H1 (cell line): ENCODE measurements at places on chromosomes 12 and 14.
A peak's percentile ranks its signal among the peaks of the same experiment; 100 is the strongest.

GRCh38 chr12:28640519-28640918, 450.3 kb downstream of the CCDC91 start:
- DNase-seq: no peak

- no peak for DNase-seq
Observed at GRCh38 chr14:101873991-101874390, 90.4 kb upstream of the DYNC1H1 start.

GRCh38 chr12:58487255-58487654, 433.0 kb downstream of the LRIG3 start:
- DNase-seq: no peak

GRCh38 chr14:29301571-29301970, 535.0 kb downstream of the FOXG1 start:
- DNase-seq: no peak

DNA sequence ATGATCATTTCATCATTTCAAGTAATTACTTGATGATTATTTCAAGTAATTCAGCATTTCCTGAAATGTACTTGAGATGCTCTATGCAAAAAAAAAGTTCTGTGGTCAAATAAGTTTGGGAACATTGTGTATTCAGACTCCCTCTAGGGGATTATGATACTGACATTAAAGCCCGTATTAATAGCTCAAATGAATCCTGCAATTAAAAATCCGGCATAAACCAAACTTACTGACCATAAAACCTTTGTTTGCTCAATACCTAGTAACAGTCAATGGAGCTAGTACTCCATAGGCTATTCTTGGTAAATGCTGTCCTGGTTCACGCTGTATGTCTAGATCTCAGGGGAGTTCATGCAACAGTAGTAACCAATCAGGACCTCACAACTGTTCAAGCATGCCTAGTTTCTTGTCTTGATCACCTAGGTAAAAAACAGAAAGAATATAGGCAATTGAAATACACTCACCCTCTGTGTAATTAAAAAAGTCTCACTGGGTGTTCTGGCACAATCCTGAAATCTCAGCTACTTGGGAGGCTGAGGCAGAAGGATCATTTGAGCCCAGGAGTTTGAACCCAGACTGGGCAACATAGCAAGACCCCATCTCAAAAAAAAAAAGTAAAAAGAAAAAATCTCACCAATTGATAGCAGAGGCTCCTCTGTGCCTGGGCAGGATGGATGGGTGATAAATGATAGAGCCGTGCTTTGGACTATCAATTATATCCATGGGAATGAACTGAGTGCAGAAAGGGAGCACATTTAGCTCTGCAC, 14.1 kb downstream of the ALDH1L2 start:
- DNase-seq: no peak

GRCh38 chr14:98374136-98374535, 897.9 kb downstream of the BCL11B start:
- DNase-seq: no peak

GRCh38 chr12:111766608-111767361, at the start of gene ALDH2:
Gene ALDH2 (plus strand): TSS chr12:111766933. CDS start chr12:111766983, 50 bp downstream.
- DNase-seq: peak; percentile 88

GRCh38 chr14:45038865-45039264, 45.1 kb upstream of the PRPF39 start:
- no peak for DNase-seq

DNA sequence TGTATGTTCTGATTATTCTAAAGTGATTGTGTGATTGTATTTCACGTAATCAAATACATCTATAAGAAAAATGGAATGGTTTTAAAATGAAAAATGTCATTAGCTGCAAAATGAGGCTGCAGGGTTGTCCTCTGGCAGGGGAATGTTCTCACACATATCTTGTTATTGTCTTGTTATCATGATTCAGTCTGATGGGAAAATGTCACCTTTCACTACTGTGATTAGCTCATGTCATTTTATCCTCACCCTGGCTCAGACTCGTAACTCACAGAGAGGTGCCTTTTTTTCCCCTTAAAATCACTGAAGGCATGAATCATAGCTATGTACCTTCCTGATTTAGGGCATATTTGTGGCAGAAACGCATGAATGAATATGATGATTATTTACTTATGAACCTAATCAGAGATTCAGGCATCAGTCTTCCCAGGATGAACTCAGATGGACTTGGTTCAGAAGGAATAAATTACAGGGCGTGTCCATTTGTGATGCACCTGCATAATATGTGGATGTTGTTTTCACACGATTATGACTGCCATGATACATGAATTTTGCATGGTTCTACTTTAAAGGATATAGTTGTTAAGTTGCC, 1339.2 kb downstream of the AACS start:
- no peak for DNase-seq

GRCh38 chr12:64551676-64552075, 58.6 kb upstream of the RASSF3 start:
- DNase-seq: no peak

- no peak for DNase-seq
Observed at GRCh38 chr14:81400852-81401251, 728 bp upstream of the STON2 start.

GRCh38 chr12:131893605-131894312, 663 bp upstream of the ULK1 start:
- DNase-seq: no peak

GRCh38 chr12:121893961-121894460, 5.4 kb downstream of the PSMD9 start:
- DNase-seq: no peak

DNA sequence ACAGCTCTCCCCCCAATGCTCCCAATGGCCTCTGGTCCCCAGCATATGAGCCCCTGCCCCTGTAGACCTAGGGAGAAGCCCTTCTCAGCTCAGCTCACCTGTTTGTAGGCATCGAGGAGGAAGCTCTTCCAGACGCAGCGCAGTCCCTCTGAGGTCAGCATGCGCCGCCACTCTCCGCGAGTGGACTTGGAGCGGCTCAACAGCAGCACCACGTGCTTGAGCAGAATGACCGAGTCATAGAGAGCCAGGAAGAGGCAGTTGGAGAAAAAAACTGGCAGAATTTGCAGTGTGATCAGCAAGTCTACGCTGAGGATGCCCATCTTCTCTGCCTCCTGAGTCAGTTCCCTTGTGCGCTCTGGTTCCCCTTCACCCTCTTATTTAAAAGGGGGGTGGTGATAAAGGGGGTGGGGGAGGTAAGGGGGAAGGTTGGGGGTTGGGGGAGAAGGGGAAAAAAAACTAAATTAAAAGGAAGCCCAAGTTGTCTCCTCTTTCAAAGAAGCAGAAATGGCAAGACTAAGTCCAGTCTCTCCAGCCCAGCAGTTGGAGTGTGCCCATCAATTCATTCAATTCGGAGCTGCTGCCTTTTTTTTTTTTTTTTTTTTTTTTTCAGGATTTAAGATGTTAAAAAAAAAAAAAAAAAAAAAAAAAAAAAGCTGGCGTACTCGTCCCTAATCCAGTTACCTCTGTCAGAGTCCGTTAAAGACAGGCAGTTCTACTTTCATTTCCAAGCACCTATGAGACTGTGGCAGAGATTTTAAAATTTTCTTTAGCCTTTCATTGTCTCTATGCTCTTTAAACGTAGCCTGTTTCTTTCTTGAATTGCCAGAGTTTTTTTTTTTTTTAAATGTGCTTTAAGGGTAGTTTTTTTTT, at the start of gene DIO2:
DIO2 (minus strand) TSS at position 352 of the 870 bp plus-strand sequence; CDS start at position 320, 32 bp downstream.
- DNase-seq: no peak

GRCh38 chr12:34377243-34378035, 355.1 kb downstream of the ALG10 start:
- DNase-seq: no peak

DNA sequence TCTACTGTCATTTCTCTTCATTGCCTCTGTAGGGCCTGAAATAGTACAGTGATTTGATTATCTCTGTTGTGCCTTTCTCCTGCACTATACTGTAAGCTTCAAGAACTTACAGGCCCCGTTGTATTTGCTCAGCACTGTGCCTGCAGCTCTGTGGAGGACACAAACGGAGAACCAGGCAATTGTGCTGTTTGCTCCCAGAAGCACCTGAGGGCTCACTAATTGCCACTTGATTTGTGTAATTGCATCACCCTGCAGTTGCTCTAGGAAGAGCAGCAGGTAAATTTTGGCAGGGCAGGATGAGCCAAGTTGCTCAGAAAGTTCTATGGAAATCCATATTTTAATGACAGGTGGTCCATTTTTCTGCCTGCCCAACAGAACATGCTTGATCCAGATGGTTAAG, 11.6 kb upstream of the KRT82 start:
- DNase-seq: no peak

- DNase-seq: peak; percentile 3
Observed at GRCh38 chr14:38255673-38256532, at the start of gene CLEC14A. Gene CLEC14A (minus strand): TSS chr14:38256093. CDS start chr14:38256022, 71 bp downstream.

DNA sequence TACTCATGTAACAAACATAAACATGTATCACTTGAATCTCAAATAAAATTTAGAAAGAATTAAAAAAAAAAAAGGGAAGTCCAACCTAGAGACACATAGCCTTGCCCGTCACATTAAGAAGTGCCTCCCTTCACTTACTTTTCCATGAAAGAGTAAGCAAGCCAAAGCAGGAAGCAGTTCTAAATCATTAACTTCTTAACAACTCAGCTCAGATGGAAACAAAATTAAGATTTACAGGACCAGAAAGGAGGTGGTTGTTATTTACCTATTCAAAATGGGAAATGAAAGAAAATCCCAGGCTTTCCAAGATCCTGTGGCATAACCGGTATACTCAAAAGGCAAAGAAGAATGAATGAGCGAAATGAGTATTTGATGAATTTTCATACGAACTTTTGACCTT, 258.6 kb upstream of the DCN start:
- no peak for DNase-seq
